ENCODE measurements at places on chromosomes 3 and 15.

DNA sequence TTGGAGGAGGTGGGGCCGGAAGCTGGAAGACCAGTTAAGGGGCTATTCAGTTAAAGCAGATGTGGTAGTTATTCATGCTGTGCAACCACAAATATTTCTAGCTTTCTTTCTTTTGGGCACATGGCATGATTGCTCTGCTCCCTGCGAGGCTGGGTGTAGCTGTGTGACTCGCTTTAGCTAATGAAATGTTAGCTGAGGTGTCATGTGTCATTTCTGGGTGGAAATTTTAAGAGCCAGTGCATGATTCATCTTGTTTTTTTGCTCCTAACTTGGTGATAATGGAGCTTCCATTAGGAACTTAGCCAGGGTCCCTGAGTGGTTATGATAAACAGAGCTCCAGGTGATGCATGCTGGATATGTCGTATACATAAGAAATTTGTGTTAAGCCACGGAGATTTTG, 300.6 kb downstream of the SATB1 start:
- no peak for DNase-seq

DNA sequence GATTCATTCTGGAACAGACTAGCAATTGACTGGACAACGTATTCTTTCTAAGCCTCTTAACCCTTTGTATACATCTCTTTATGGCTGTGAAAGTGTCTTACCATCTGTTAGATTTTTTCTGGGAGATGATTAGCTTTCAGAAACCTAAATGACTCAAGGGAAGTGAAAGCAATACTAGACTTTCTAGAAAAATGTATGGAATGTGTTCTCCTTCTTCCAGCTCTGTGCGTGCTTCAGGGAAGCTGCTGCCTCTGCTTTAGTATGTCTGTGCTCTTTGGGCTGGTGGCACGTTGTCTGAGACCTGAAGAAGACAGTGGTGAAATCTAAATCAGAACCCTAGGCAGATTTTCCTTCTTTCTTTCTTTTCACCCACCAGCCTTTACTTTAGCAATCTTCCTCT, 89.5 kb downstream of the ITPR1 start:
- no peak for DNase-seq

- DNase-seq = no peak
Observed at GRCh38 chr3:112083239-112083638, 3.0 kb upstream of the C3orf52 start.

DNA sequence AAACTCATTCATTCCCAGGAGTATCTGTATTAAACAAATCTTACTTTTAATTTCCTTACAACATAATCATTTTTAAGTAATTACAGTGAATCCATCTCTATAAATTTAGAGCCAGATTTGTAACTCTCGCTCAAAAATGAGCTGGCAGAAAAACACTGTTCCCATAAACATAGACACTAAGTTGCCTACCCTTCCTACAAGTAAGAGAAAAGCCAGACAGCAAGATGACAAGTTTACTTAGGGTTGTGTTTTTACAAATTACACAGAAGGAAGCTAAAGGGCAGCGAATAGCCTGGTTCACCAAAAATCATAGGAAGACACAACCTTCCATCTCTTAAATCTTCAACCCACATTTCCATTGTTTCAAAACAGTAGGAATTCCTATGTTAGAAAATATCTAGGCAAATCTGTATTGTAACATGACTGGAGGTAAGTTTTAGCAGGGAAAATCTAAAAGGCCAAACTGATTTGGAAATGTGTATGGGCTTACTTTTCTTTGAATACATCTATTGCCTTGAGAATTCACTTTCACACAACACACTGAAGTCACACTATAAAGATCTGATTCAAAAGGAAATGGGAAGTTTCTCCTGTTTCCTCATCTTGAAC, 21.7 kb downstream of the HERC1 start:
- DNase-seq = no peak

GRCh38 chr3:150762662-150763121, 277 bp downstream of the SIAH2 start:
- no peak for DNase-seq

DNA sequence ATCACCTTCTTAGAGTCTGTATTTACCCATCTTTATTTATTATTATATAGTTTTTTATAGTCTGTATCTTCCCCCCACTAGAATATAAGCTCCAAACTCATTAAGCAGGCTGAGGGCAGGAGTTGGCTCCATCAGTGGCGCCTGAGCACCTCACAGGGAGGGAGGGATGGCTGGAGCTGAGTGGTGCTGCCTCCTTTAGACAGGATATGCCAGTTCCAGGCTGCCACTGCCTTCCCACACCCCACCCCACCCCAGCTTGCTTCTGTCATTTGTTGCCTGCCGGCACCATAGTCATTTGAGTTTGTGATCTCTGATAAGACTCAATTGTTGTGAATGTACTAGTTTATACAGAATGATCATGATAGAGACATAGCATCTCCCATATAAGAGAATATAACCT, 85.5 kb downstream of the KLHL25 start:
- no peak for DNase-seq

DNA sequence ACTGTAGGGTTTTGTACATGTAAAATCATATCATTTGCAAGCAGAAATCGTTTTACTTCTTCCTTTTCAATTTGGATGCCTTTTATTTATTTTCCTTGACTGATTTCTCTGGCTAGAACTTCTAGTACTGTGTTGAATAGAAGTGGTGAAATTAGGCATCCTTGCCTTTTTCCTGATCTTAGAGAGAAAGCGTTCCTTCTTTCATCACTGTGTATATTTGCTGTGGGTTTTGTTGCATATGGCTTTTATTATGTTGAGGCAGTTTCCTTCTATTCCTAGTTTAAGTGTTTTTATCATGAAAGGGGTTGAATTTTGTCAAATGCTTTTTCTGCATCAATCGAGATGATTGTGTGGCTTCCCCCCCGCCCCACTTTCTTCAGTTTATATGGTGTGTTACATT, 140.9 kb downstream of the ATG7 start:
- no peak for DNase-seq

DNA sequence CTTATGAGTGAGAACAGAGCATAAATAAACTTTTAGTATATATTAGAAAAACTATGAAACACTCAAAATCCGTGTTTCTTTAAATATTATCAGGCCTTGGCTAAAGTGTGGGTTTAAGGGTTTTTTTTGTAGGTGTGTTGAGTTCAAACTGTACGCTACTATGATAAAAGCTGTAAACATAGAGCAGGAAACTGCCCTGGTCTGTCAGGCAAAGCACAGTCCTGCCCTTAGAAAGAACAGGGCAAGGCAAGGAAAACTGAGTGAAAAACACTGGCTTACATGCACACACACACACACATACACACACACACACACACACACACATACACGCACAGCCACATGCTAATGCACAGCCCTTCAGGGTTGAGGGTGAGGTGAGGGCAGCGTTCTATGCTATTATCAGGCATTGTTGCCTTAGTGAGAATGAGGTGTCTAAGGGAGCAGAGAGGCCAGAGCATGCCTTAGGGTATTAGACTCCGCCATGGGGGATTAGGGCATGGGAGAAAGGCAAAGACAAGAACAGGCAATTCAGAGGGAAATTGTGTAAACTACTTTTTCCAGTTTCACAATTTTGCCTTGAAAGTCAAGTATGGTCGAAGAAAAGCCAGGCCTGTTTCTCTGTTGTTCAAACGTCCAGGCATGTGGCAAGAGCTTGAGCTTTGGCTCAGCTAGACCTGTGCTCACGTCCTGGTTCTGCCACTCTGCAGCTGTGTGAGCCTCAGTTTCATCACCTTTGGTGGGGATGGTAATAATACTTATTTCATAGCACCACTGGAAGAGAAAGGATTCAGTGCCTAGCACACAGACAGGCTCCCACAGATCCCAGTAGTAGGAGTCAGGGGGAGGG, 36.3 kb upstream of the TPM1 start:
- DNase-seq = no peak

DNA sequence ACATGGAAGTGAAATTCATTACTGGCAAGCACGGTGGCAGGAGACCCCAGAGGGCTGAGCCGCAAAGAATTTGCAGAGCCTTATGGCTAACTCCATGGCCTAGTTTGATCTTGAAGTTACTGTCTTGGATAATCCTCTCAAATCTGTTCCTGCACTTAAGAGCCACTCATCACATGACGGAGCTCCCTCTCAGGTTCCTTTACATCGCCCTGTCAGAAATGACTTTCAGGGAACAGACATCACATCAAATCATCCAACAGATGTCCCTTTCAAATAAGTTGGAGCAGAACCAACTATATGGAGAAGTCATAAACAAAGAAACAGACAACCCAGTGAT, 328.8 kb upstream of the THBS1 start:
- no peak for DNase-seq

- no peak for DNase-seq
Observed at GRCh38 chr15:94930441-94930840, 699.1 kb downstream of the MCTP2 start.

GRCh38 chr3:11168881-11169805, 14.8 kb downstream of the HRH1 start:
- DNase-seq = no peak

DNA sequence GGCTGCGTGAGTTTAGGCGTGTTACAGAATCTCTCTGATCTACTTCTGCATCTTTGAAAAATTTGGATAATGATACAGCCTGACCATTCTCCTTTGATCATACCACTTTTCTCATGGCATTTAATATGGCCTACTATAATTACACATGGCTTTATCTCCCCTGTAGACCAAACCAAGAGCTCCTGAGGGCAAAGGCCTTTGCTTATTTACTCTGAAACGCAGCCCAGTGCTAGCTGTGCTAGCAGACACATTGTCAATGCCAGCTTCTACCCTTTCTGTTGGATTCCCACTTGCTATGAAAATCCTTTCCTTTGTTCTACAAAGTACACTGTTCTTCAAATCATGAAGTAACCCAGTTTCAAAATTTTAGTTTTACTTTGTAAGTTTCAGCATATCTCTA, 16.5 kb upstream of the VGLL4 start:
- DNase-seq = no peak

- no peak for DNase-seq
Observed at GRCh38 chr3:109874896-109875708, 537.8 kb upstream of the DPPA4 start.

DNA sequence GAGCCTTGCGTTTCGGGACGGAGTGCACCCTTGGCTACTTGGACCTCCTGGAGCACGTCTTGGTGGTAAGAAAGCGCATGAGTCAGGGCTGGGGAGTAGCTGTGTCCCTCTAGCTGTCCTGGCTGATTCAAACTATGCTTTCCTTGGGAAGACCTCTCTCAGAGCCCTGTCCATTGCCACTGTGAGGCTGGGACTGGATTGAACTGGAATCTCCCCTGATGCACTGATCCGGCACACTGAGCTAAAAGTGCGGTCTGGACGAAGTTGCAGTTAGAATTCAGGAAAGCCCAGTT, 232.6 kb upstream of the TPM1 start:
- no peak for DNase-seq

GRCh38 chr15:84983294-84983693, 1.6 kb downstream of the PDE8A start:
- no peak for DNase-seq

GRCh38 chr15:88288206-88288605, 31.7 kb upstream of the NTRK3 start:
- no peak for DNase-seq

DNA sequence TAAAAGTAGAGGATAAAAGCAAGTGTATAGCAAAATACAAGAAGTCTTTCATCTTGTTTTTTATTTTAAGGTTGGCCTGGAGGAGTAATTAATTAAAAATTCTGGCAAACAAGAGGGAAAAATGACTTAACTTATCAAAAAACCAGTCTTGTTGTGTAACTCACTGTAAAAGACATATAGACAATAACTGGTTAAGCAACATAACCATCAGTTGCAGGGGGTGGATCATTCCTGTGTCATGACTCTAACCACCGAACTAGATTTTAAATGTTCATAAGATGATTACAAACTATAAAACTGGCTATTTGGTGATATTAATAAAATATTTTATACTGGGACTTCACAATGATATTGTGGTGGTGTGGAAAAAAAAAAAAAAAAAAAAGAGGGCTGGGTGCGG, 130.6 kb downstream of the STAG1 start:
- DNase-seq = no peak

DNA sequence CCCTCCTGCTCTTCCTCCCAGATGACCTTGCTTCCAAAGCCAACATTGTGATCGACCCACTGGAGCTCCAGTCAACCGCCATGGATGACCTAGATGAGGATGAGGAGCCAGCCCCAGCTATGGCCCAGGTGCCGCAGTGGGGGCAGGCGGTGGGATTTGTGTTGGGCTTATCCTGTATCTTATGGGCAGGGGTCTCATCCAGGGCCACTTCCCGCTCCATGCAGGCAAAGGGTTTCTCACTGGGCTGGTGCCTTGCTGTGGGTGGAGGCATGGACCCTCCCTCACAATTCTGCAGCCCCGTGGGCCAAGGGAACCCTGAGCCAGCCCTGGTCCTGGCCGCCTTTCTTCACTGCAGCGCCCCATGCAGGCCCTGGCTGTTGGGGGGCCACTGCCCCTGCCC, 14.9 kb downstream of the AMIGO3 start:
- no peak for DNase-seq

- no peak for DNase-seq
Observed at GRCh38 chr3:112032098-112032731, 2.3 kb upstream of the TMPRSS7 start.

DNA sequence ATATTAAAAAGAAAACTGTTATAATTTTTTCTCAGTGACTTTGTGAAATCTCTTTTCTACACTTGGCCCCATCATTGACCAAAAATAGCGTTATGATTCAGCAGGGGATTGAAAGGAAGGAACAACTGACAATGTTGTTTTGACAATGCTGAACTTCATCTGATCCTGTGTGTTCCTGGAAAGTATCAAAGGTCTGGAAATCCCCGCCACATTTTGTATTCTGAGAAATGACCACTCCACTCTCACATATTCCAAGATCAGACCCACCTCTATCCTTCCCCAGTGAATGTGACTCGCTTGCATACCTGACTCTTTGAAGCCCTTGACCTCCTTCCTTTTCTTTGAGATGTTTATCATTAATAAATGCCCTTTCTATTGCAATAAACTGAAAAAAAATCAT, 9.7 kb upstream of the RIOX2 start:
- no peak for DNase-seq

DNA sequence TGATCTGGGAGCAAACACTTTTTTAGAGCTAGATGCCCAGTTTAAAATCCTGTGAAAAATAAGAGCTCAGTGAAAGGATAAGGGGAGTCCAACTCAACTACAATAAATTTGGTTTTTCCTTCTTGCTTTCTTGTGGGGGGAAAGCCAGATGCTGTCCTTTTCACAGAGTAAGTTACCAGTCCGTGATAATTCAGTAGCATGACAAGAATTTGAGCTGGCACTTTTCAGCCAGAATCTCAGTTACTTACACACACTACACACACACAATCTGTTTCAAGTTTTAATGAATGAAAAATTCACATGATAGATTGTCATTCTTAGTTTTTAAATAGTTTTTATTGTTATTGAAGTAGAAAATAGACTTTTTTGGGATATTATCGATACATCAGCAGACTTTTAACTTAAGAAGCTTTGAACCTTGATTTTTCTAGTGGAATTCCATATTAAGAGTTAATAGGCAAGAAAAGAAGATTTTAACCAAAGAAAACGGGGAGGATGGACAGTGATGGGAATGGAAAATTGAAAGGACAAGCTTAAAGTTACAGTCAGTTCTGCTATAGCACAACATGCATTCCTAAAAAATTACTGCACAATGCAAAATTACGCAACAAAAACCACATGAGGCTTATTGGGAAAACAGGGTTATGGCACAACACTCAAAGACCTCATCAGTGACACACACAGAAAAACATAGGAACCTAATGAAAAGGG, 47.0 kb downstream of the PSMD6 start:
- DNase-seq = no peak

GRCh38 chr15:81291916-81292522, 31.9 kb downstream of the STARD5 start:
- no peak for DNase-seq

- DNase-seq = no peak
Observed at GRCh38 chr3:114565216-114565615, 271.4 kb downstream of the TIGIT start.

GRCh38 chr3:75171630-75172230, 492.4 kb upstream of the FRG2C start:
- DNase-seq = no peak
